ENCODE measurements at places on chromosomes 1 and 21.

GRCh38 chr21:45593162-45594022, 50.1 kb upstream of the PCBP3 start:
- DNase-seq, result no peak

DNA sequence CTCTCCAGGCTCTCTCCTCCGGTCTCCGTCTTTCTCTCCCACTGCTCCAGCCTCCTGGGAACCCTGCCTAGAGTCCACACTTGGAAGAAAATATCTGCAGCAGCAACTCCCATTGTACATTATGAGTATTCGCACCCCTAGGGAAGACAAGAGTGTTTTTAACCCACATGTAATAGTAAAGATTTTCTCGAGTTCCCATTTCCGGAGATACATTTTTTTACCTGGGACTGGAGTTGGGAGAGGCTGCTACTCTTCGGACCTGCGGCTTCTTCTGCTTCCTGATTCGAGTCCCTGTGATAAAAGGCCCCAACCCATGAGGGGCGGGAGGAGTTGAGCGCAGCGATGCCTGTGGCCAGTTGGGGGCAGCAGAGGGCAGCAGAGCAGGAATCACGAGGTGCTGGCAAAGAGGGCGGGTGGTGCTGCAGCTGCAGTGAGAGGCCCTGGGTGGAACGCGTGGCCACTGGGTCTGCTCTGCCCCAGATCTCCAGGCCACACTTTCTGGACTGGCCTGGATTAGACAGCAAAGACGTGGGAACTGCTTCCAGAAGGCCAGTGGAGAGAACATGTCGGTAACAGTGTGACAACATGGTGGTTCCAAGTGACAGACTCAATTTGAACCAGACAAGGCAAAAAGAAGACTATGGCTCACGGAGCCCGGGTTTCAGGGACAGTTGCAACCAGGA, 221.0 kb upstream of the CSF3R start:
- DNase-seq, result peak; percentile 32

- no peak for DNase-seq
Measured at GRCh38 chr1:170853867-170854266, 81.5 kb upstream of the MROH9 start.

GRCh38 chr1:61323681-61324328, 241.4 kb downstream of the NFIA start:
- DNase-seq, result no peak

DNA sequence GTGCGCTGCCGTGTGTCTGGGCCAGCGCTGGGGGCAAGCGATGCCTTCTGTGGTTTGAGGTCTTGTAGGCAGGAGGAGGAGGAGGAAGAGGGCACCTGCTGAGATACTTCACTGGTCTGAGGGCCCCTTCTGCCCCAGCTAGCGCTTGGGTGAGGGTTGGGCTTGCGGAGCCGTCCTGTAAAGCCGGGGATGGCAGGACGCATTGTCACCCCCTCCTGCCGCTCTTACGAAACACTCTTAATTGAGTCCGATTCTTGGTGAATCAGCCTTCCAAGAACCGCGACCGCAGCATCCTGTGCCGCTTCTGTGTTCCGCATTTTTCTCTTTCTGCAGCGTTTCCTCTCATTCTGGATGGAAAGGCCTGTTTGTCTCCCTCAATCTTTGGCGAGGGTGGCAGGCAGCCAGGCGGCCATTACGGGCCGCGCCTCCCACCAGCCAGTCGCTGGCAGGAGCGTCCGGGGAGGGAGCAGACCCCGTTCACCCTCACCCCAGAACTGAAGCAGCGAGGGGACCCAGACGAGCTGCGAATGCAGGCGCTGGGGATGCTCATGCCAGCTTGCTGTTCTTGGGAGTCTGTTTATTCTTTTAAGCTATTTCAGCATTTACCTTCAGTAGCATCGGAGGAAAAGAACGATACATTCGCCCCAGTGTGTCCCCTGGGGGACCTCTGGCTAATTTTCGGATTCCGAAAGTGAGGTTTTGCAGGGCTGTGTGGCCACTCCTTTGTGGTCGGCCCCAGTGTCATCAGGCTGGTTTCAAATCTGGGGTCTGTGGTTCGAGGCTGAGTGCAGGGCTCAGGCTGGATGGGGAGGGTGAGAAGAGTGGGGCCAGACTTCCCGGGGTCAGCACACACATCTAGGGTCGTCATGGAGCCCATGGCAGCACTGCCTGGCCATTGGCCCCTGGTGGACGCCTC, 62.7 kb downstream of the SKI start:
- DNase-seq, result peak; percentile 81

- no peak for DNase-seq
Measured at GRCh38 chr1:20353836-20354235, 63.2 kb downstream of the VWA5B1 start.

GRCh38 chr1:160776178-160776577, 19.8 kb upstream of the LY9 start:
- no peak for DNase-seq

GRCh38 chr1:206939131-206939530, 7.1 kb downstream of the PIGR start:
- DNase-seq, result no peak

DNA sequence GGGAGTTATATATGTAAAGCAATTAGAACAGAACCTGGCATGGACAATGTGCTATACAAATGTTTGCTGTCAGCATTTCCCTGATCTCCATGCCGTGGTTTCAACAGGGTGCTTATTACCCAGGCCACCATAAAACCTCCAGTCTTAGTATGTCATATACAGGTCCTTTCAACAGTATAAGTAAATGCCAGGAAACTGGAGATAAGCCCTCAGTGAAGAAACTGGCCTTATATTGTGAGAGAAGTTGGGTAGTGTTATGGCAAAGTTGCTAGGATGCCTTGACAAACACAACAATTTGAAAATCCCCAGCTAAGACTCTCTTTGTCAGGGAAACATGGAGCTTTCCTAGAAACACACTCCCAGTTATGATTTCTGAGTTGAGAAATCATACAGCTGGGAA, 850.2 kb upstream of the ADAMTS5 start:
- no peak for DNase-seq

GRCh38 chr1:238649200-238649599, 737.2 kb upstream of the CHRM3 start:
- DNase-seq, result no peak

DNA sequence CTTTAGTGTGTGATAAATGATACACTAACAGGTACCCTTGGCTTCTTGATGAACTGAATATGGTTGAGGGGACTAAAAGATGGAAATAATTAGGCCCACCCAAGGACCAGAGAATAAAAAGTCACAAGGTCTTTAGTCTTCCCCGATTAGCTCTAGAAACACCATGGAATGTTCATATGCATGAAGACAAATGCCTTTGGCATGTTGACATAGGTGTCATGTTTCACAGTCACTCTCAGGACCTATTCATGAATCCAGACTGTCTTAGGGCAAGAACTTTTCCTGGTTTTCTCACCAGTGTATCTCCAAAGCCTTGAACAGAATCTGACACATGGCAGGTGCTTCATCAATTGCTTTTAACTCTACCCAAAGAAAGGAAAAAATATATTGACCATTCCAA, 412.8 kb downstream of the AJAP1 start:
- no peak for DNase-seq

GRCh38 chr1:150981805-150982712, at the start of gene ANXA9:
Gene ANXA9, plus strand, starts transcription at chr1:150982292. Its CDS starts 814 bp downstream, at chr1:150983106.
- DNase-seq, result no peak

GRCh38 chr1:227901906-227902640, 45.7 kb downstream of the WNT9A start:
- DNase-seq, result no peak

DNA sequence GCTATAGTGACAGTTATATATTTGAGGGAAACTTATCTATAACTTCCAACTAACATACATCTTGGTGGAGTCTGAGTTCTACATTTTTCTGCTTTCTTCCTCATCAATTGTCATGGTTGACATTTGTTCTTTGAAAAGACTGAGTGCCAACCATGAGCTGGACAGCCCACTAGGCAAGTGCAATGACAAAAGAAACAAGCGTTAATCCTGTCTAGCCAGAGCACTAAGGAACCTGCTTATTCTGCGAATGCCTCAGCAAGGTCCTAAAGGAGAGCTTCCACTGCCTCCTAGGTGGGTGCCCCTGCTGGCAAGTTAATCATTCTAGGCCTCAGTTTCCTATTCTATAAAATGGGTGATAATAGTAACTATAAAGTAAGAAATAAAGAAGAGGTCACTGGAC, 44.8 kb downstream of the IRF2BP2 start:
- no peak for DNase-seq

GRCh38 chr1:164653705-164654104, 94.7 kb downstream of the PBX1 start:
- DNase-seq, result no peak

DNA sequence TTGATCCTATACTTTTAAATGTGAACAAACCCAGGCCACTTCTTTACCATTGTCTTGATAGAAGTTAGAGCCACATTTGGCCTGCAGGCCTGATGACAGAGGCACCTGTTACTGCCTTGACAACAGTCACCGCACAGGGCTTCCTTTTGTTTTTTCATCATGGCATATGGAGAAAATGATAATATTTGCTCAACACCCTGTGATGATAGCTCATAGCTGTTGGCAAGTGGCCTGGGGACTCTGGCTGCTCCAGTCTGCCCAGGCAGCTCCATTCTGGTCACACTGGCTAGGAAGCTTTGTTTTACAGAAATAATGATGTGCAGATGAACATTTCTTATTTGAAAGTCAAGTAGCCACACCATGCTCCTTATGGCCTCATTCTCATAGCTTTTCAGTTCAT, 89.6 kb upstream of the GPR88 start:
- DNase-seq, result no peak

- no peak for DNase-seq
Measured at GRCh38 chr21:32907521-32907920, 118.2 kb upstream of the OLIG2 start.

GRCh38 chr1:204456826-204457442, 37.7 kb downstream of the PIK3C2B start:
- DNase-seq, result no peak

DNA sequence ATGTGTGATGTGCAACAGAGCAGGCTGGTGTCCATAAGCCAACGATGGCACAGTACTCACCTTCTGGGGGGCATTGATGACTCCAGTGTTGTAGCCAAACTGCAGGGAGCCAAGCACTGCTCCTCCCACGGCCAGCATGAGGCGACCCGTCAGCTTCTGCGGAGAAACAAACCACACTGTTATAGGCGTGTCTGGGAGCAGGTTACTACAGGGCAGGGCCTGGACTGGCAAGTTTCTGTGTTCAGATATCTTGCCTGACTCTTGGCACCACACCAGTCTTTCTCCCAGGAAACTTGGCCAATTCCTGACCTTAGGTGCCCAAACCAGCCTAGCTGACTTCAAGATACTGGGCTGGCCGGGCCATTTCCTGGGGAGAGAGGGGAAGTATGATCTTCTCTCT, 15.5 kb downstream of the SLC2A1 start:
- no peak for DNase-seq
